HAP-1 (cell line): ENCODE measurements at places on chromosomes 13 and 19.

DNA sequence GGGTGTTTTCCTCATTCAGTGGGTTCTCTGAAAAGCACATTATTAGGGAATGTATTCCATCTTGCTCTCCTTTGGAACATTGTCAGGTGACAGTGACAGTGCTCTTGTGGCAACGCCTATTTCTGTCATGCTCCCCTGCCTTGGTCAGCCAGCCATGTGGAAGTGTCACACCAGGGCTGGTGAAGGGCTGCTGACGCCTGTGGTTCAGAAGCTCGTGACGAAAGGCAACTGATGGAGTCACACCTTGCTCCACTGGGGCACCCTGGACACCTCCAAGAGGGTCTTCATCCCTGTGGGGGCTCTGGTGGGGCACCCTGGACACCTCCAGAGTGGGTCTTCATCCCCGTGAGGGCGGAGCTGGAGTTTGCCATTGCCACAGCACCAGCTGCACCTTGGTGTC lies 68.9 kb upstream of the GPR183 start:
- DNase-seq, result no peak

DNA sequence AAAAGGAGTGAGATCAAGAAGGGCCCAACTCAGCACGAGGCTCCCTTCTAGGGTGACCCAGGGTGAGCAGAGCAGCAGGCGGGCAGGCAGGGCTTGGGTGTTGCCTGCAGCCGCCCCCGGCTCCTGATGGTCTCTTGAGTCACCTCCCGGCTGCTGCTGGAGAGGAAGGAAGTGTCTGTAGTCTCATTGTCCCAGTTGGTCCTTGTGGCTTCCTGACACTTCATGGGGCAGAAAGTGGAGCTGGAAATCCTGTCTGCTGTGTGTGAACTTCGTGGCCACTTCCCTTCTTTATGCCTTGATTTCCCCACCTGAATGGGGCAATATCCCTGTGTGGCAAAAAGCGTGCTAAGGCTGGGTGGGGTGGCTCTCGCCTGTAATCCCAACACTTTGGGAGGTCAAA lies 2.5 kb downstream of the MAP1S start:
- no peak for DNase-seq

- peak; percentile 97 for DNase-seq
These were observed 22.7 kb upstream of the MAB21L1 start for GRCh38 chr13:35499196-35499662.

- peak; percentile 52 for DNase-seq
These were observed 16.1 kb upstream of the TPP2 start for GRCh38 chr13:102580552-102581169.

- DNase-seq, result no peak
These were observed 119.2 kb upstream of the ABCC4 start for GRCh38 chr13:95420501-95420900.

DNA sequence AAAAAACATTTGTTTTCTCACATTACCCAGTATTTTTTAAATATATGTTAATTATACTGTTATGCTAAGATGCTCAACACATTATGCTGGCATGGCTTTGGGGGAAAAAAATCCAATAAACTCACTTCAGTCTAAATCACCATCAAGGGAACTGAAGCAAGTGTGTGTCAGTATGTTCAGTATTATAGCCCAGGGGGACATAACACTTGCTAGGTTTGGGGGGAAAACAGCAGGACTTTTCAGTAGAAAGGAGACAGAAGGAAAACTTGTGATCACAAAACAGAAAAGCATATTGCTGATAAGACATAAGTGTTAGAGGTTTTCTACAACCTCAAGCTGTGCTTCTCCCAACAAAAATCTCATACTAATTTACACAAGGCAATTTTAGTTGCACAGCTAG lies 1759.9 kb upstream of the PCDH20 start:
- DNase-seq, result no peak

DNA sequence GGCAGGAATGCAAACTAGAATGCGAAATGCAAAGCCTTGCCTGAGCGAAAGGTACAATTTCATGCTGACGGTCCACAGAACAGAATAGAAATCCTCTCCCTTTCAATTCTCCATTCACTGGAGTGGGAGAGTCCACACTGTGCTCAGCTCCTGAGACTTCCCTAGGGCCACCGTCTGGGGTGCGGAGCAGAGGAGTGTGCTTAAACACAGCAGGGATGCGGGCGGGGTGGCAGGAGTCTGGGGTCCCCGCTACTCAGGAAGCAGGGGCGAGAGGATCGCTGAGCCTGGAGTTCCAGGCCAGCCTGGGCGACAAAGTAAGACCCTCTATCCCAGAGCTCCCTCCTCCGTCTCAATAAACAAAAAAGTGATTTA lies 552 bp upstream of the ZNF816 start:
- DNase-seq, result no peak

GRCh38 chr19:51145916-51146493 lies 3.9 kb downstream of the SIGLEC7 start:
- DNase-seq, result no peak
